Inflammatory macrophage treated with lipopolysaccharide for 1 hour (primary cell): ENCODE measurements at places on chromosomes 5 and 9.

- DNase-seq: no peak
Measured at GRCh38 chr9:120914396-120914795, 12.2 kb downstream of the TRAF1 start.

GRCh38 chr5:147474140-147474539 lies 35.7 kb downstream of the DPYSL3 start:
- no peak for DNase-seq

- no peak for DNase-seq
Measured at GRCh38 chr5:96125231-96125891, 163.7 kb upstream of the ELL2 start.

- DNase-seq: no peak
Measured at GRCh38 chr5:180210961-180211760, 2.1 kb upstream of the RASGEF1C start.
